ENCODE measurements at places on chromosomes 12 and 14. TPM values are rescaled to one million over a fixed set of nuclear protein-coding genes. Genes with fewer than 3 reads are reported as not detected.

Gene LPAR5
- not detected for total RNA-seq

Gene GPRC5D
- not detected for total RNA-seq

Gene CPNE8
- total RNA-seq, result 6.7 TPM

Gene TMEM233
- 0.14 TPM for total RNA-seq

Gene ASB2
- 0.28 TPM for total RNA-seq

Gene GLT8D2
- 75.8 TPM for total RNA-seq

Gene CACNB3
- total RNA-seq, result 12.4 TPM

Gene KCNA1
- total RNA-seq, result not detected

Gene HOXC12
- not detected for total RNA-seq

Gene CLEC4C
- not detected for total RNA-seq

Gene SLC8A3
- 0.18 TPM for total RNA-seq

Gene ALX1
- 2.5 TPM for total RNA-seq

Gene AMHR2
- total RNA-seq, result not detected

Gene CLEC12A
- not detected for total RNA-seq

Gene NGB
- not detected for total RNA-seq

Gene PRPF40B
- 8.2 TPM for total RNA-seq

Gene ADAM21
- total RNA-seq, result 0.55 TPM

Gene SLC41A2
- total RNA-seq, result 18.1 TPM

Gene KIF5A
- total RNA-seq, result 0.09 TPM

Gene PTGER2
- total RNA-seq, result 6.6 TPM

Gene PPP1CC
- 65.5 TPM for total RNA-seq

Gene PLEKHG7
- total RNA-seq, result not detected

Gene POTEM
- not detected for total RNA-seq

Gene RPL10L
- total RNA-seq, result not detected

Gene CISTR
- total RNA-seq, result not detected

Gene PDZRN4
- 0.09 TPM for total RNA-seq

Gene SLC7A8
- 2.3 TPM for total RNA-seq

Gene CD163
- not detected for total RNA-seq

Gene ANO4
- 2.4 TPM for total RNA-seq

Gene TPH2
- total RNA-seq, result not detected

Gene OVCH1
- 0.09 TPM for total RNA-seq

Gene VRTN
- total RNA-seq, result not detected

Gene METTL1
- 9.1 TPM for total RNA-seq

Gene KCNH5
- 0.09 TPM for total RNA-seq

Gene CD9
- total RNA-seq, result 476 TPM

Gene AQP6
- under 0.01 TPM for total RNA-seq

Gene PPP1R13B
- 2.1 TPM for total RNA-seq

Gene CGRRF1
- 10.4 TPM for total RNA-seq

Gene MLH3
- total RNA-seq, result 31.5 TPM

Gene SSTR1
- total RNA-seq, result 3.0 TPM

Gene LGMN
- 81.4 TPM for total RNA-seq

Gene HCAR3
- total RNA-seq, result not detected

Gene PIK3C2G
- total RNA-seq, result not detected

Gene RERGL
- total RNA-seq, result not detected

Gene LBHD2
- not detected for total RNA-seq

Gene WSCD2
- not detected for total RNA-seq

Data from smooth muscle cell of bladder (primary cell).